ENCODE measurements at places on chromosomes 7 and 10.

- H3K4me3 ChIP-seq: peak overlapping the region; percentile 14
- peaks cover 15% of the 10 kb centered on the region for H3K36me3 ChIP-seq
- H3K27ac ChIP-seq: peak overlapping the region; percentile 48
Observed at GRCh38 chr10:70221030-70221429, 12.2 kb downstream of the PPA1 start.

DNA sequence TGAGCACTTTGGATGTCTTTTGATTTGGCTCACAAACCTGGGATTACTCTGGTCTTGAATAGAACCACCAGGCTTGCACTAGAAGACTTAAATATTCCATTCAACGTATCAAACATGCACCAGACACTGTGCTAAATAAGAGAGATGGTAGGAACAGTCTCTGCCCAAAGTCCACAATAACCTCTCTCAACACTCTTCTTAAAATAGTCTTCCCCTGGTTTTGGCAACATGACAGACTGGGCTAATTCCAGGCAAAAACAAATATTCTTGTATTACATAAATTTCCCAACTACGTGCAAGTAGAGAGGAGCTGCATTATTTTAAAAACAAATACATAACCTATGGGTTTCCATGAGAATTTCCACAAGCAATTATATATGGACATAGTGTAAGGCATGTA, 64.8 kb upstream of the PAPSS2 start:
- DNase-seq: no peak
- no peaks in the 10 kb centered on the region for H3K36me3 ChIP-seq
- H3K4me1 ChIP-seq: peaks cover 16% of the 10 kb centered on the region

- no peaks in the 10 kb centered on the region for H3K27me3 ChIP-seq
- H3K4me1 ChIP-seq: peaks cover 30% of the 10 kb centered on the region
- H3K36me3 ChIP-seq: peaks cover 50% of the 10 kb centered on the region
- no peak for DNase-seq
Observed at GRCh38 chr7:5525271-5526099, 101.9 kb upstream of the TNRC18 start.

DNA sequence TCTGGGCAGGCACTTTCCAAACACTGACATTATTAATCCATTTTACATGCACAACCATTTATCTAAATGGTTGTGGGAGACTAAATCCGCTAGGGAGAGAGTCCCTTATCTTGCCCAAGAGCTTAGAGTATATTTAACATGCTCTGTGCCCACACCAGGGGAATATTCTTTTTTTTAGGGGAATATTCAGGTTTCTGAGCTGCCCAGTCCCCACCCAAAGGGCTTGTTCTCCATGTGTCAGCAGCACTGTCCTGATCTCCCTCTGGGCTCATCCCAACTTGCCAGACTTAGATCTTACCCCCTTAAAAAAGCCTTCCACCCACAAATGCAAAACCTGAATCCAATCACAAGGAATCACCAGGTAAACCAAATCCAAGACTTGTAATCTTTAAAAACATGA, 132.1 kb downstream of the ATXN7L1 start:
- no peaks in the 10 kb centered on the region for H3K4me1 ChIP-seq
- H3K36me3 ChIP-seq: no peaks in the 10 kb centered on the region
- H3K27me3 ChIP-seq: no peaks in the 10 kb centered on the region

- H3K4me1 ChIP-seq: peaks cover 45% of the 10 kb centered on the region
- H3K4me3 ChIP-seq: peak overlapping the region; percentile 96
- H3K36me3 ChIP-seq: no peaks in the 10 kb centered on the region
- DNase-seq: peak; percentile 84
- no peaks in the 10 kb centered on the region for H3K27me3 ChIP-seq
Observed at GRCh38 chr10:35127289-35127891, 744 bp downstream of the CREM start.
